ENCODE measurements at places on chromosomes 2 and 18. TPM values are rescaled to one million over a fixed set of nuclear protein-coding genes. Genes with fewer than 3 reads are reported as not detected.

GRCh38 chr2:4381049-4381448 lies 677.7 kb downstream of the DCDC2C start:
- DNase-seq, result no peak

DNA sequence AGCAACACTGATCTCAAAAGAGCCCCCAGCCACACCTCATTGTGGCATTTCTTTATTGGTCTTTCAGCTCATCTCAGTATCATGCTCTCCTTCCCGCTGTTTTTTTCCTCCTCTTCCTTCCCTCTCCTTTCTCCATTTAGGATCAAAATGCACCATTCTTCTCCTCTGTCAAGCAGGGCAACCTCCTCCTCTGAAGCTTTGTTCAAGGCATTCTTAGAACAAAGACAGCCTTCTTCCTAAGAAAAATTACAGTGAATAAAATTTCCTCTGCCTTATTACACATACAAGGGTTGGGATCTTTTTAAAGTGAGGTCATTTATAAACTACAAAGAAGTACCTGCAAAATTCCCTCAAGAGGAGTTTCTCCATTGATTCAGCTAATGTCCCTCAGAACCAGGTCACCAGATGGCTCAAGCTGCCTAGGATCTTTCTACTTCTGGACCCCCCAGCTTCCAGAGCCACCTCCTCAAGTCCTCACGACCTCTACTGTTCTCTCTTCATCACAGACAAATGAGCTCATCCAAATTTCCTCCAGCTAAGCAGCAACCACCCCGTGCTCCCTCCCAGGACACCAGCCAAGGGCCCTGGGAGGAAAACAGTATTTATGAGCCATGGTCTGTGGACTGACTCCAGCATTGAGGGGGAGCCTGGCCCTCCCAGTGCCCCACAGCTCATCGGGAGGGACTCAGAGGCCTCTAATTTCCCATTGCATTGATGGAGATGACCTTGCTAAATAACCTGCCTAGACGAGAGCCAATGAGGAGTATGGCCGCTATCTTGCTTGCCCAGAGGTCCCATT lies 18.0 kb downstream of the SFXN5 start:
- no peak for DNase-seq

DNA sequence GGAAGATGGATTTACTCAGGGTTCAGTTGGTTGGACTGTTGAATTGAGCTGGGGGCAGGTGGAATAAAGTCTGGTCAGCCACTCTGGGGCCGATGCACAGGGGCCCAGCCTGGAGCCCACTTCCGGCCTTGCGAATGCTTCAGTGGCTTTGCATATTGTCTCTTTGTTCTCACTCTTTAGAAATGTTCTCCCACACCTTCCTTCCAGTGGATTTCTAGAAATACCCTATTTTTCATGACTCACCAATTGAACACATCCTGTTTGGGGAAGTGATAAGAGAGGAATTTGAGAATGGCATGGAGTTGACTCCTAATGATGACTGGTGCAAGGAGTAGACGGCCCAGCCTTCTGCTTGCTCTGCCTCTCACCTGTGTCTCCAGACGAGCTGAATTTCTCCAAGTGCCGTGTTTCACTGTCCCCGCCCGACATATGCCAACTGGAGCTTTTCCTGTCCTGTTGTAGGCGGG lies 28.1 kb downstream of the ASAP2 start:
- DNase-seq, result no peak

DNA sequence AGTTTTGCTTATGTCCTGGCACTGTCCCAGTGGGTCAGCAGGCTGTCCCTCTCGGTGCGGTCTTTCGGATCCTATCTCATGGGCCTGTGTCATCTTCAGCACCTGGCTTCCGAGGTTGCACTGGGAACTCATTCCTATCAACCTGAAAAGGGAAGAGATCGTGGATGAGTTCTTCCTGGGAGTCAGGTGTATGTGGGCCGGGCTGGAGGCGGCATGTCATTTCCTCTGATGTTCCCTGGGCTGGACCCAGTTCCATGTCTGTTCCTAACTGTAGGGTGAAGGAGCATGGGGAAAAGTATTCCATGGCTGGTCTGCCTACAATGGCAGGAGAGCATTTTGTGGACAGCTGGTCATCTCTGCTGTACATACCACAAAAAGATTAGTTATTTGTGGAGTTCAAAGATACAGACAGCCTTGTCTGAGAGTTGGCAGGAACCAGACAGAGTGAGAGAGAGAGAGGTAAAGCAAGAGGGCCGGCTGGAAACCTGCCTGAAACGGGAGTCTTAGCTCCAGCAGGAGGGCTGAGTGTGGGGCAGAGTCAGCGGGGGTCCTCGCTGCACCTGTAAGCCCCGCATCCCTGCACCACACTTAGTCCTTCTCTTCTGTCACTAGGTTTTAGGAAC lies 25.2 kb downstream of the FAM228A start:
- DNase-seq, result no peak

DNA sequence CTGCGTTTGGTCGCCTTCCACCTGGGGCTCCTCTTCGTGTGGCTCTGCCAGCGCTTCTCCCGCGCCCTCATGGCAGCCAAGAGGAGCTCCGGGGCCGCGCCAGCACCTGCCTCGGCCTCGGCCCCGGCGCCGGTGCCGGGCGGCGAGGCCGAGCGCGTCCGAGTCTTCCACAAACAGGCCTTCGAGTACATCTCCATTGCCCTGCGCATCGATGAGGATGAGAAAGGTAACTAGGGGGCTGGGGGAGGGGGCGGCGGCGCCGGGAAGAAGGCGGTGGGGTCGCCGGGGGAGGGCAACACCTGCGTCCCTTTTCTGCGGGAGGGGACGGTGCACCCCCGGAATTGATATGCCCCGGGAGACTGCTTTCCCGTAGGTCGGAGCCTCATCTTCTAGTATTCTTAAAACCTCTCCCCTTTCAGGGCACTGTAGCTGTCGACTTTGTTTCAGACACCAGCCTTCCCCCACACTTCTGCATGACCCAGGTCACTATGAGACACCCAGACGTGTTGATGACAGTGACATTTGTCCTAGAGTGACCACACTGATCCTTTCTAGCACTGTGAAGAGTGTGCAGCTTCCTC lies 755 bp downstream of the SPAST start:
- no peak for DNase-seq

Gene LCT
- not detected for total RNA-seq

- DNase-seq, result no peak
Measured at GRCh38 chr2:23107327-23107941, 277.5 kb upstream of the KLHL29 start.

DNA sequence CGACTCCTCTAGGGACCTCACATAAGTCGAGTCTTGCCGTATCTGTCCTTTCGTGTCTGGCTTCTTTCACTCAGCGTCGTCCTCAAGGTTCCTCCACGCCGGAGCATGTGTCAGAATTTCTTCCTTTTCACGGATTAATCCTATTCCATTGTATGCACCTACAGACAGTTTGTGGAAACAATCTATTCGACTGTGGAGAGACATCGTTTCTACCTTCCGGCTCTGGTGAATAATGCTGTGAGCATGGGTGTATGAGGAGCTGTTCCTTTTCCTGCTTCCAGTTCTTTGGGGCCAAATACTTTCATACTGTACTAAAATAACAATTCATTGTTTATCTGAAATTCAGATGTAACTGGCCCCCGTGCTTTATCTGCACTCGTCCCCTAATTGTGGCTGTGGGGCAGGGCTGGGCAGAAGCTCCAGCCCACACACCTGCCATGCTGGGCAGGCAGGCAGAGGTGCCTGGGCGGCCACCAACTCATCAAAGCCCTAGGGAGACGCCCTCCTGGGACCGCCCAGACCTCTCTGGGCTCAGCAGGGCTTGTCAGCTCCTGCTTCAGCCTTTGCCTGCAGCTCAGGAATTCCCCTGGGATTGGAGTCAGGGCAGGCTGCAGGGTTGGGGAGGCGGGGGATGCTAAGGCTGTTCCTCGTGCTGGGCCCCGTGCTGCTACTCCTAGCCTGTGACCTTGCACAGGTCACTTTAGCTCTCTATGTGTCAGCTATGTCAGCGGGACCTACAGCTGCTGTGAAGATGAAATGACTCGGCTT lies 14.5 kb downstream of the GPC1 start:
- no peak for DNase-seq

DNA sequence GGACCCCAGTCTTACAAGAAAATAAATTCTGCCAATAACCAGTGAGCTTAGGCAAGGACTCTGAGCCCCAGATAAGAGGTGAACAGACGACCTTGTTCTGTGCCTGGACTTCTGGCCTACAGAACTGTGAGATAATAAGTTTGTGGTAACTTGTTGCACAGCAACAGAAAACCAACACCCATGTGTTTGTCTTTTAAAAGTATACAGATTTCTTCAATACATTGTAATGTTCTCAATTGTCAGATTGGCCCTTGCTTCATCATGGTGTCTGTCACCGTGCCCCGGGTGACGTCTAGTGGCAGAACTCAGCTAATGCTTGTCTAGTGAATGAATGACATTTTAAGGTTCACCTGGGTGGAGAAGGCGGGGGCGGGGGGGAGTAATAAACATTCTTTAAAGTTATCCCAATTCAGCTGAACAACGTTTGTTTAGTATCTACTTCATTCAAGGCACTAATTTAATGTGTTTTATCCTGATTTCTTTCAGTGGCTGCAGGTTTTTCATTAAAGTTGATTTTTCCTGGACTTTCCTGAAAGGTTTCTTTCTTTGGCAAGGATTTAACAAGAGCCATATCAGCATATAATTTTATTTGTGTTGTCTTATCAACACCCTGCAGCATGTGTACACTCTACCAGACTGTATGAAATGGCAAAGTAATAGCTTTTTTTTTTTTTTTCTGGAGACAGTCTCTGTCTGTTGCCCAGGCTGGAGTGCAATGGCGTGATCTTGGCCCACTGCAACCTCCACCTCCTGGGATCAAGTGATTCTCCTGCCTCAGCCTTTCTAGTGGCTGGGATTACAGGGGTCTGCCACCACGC lies 123.8 kb upstream of the DLX2 start:
- no peak for DNase-seq

DNA sequence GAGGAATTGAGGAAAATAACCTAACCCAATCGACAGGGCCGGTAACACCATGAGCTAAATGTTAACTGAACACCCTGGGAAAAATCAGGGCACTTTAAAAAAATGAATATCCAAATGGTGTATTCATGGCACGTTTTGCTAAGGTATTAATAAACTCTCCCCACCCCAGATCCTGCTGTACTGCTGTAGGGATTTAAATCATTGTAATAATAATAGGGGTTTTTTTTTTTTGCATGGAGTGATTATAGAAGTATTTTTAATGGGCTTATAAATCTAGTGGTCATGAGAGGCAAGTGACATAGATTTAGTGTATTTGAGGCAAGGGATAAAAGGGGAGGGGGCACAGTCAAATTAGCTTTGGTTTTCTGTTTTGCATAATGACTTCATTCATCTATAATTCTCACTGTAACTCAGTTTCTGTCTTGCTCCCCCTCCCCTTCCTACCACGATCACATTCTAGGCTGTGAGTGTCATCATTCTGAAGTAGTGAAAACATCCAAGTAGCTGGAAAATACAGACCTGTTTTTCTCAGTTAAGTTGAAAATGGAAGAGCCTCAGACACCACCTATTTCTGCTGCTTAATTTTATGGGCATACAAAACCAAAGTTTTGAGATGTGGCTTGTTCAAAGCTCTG lies 18.2 kb upstream of the MGAT5 start:
- no peak for DNase-seq

DNA sequence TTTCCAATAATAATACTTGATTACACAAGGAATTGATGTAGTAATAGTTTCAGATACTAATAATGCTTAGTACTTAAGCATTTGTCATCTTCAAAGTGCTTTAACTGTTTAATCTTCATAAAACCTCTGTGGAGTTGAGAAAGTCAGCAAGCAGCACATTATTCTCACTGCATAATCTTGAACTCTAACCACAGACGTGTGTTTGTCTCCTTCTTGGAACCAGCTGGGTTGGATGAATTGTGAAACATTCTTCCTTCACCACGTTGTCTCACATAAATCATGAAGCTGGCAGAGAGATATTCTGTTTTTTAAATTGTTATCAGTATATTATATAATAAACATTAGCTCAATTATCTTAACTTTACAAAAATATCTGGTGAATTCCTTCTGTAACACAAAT lies 55.1 kb upstream of the LDAH start:
- DNase-seq, result no peak

DNA sequence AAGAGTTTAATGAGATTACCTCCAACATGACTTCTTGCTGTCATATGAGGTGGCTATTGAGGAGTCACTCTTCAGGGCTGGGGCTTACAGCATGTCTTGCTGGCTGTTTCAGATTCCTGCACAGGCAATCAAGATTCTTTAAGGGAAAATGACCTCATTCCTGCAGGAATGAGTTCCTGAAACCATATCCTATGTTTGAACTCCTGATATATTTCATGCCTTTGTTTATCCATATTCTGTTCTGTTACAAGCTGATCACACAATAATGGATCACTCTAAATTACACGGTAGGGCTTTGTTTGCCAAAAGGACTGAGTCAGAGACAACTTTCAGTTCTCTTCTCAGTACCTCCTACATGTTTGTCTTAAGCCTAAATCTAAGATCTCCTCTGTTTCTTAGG lies 879.8 kb upstream of the PIK3C3 start:
- DNase-seq, result no peak

- no peak for DNase-seq
Measured at GRCh38 chr2:120758181-120759144, 22.8 kb downstream of the GLI2 start.

Gene TSGA10
- 8.7 TPM for total RNA-seq

GRCh38 chr2:8379549-8379948 lies 302.3 kb upstream of the ID2 start:
- DNase-seq, result no peak

DNA sequence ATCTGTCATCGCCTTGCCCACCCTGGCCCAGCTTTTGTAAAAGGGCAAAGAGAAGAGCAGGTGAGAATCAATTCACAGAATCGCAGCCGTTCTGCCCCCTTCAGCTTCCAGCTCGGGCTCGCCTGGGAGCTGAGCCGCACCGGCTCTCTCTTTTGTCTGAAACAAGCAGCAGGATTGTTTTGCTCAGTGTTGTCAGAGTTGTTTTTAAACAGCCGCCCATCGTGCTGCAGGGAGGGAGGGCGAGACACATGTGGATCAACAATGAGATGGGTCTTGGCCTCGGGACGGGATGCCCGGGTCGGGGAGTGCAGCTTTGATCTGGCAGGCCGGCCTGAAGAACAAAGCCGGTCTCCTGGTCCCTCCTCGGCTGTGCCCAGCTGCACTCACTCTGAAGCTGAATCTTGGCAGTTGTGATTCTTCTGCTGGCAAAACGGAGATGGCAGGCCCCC lies 39.7 kb upstream of the HDAC4 start:
- DNase-seq, result peak; percentile 39

GRCh38 chr2:240554767-240555493 lies 2.9 kb downstream of the ANKMY1 start:
- no peak for DNase-seq

Gene BOLL
- not detected for total RNA-seq

- peak; percentile 91 for DNase-seq
Measured at GRCh38 chr2:11692966-11693521, 23.0 kb upstream of the NTSR2 start.

- DNase-seq, result no peak
Measured at GRCh38 chr2:140905083-140905781, 1225.6 kb downstream of the LRP1B start.

All from tibial nerve (tissue), 4 donors.